Esophagus squamous epithelium (tissue), 5 donors: ENCODE measurements at places on chromosomes 6 and 20.

DNA sequence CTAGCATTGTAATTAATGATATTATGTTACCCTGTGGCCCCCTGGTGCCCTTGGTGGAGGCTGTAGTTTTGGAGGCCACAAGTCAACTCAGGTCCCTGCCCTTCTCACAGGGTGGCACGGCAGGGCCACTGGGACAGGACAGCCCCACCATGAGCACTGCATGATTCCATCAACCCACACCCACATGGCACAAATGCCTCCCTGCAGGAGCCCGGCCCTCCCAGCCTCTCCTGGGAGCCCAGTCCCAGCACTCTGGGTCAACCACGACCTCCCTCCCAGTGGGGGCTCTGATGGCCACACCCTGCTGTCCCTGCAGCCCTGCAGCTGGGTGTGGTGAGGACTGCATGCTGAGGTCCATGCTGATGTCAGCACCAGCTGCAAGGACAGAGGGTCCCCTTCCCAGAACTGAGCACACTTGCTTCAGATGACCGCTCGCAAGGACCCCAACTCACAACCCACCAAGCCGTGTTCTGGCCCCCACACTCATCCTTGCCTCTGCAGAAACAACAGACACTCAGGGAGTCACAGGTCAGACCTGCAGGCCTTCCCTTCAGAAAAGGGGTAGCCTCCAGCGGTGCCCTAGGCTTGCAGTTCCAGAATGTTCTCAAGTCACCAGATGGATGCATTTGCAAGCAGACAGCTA is 15.7 kb upstream of the CST7 start:
- no peak for DNase-seq

DNA sequence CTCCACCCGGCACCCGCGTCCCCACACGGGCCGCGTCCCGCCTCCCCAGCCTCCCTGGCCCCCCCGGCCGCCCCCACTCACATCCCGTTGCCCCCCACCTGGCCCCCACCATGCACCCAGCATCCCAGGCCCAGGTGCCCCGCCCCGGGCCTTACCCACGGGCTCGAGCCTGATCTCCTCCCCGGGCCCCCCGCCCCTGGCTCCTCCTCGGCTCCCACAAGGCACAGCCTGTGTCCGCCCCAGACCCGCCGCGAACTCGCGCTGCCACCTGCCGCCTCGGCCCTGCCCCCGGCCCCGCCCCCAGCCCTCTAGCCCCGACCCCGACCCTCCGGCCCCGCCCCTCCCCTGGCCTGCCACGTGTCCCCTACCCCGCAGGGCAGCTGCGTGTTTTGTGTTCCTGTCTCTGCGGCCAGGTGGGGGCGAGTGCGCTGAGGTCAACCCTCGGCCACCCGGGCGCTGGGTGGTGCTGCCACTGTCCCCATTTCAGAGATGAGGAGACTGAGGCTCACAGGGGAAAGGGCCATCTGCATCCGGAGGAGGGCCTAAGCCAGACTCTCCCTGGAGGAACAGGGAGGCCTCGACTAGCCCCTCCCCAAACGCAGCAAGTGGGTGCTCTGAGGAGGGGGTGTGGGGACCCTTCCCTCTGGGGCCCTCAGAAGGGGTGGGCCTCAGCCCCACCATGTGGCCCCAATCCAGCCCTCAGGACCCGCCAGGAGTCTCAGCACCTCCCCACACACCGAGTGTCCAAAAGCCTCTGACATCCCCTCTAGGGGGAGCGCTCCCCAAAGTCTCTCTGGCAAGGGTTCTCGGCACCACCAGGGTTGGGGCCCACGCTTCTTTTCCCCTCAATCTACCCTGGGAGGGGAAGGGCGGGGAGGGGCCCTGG is 99.8 kb downstream of the TAF4 start:
- DNase-seq: no peak

GRCh38 chr6:162651505-162651904 is 76.1 kb downstream of the PRKN start:
- no peak for DNase-seq

DNA sequence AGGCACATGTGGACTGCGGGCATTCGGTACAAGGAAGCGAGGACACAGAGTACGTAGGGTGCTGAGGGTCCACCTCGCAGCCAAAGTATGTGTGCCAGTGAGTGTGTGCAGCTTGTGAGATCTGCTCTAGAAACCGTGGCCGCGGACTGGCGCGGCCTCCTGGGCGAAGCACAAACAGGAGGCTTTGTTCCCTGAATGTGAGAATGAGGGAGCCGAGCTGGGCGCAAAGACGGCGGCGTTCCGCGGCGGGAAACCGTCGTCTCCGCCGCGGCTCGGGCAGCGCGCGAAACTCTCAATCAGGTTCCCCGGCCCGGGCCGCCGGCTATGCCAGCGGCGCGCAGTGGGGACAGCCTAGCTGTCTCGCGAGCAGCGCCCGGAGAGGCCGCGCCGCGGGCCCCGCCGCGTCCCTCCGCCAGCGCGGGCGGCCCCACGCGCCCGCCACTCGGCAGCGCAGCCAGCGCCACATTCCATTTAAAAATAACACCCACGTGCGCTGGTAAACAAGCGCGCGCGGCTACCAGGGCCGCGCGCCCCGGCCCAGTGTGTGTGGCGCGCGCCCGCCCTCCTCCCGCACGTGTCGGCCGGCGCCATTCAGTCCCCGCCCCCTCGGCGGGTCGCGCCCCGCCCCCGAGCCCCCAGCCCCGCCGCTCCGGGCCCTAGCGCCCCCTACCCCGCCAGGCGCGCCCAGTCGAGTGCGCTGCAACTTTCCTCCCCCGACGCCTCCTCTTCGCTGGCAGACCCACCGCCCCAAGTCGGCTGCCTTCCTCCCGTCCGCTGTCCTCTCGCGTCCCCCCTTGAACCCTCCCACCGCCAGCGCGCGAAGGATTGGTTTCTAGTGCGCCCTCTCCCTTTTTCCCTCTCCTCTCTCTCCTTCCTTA is 3.0 kb upstream of the FOXO3 start:
- DNase-seq: peak; percentile 48

GRCh38 chr6:22308939-22309338 is 12.1 kb upstream of the PRL start:
- DNase-seq: no peak

DNA sequence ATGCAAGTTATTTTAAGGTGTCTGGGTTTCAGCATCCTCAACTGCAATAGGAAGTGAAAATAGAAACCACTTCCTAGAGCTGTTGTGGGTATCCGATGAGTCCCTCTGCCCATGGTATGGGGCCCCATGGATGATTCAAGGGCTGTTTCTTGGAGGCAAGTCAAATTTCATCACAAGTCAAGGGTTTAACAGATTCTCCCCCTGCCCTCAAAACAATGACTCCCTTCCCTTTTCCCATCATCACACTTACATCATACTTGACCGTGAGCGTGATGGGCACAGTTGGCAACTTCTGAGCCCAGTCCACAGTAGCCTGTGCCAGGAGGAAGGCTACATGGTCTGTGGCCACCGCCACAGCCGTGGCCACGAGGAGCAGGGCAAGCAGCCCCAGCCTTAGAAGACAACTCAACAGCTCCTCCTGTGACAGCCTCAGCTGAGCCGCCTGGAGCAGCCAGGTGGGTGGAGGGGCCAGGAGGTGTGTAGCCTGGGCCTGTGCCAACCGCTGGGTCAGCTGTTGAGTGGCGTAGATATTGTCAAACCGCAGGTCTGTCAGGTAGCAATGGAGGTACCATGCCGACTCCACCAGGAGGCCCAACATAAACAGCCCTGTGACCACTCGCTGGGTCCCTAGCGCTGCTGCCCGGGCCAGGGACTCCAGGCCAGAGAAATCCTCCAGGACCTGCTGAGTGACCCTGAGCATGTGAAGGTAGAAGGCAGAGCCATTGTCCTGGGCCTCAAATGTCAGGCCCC is 5.2 kb downstream of the OCSTAMP start:
- DNase-seq: no peak

DNA sequence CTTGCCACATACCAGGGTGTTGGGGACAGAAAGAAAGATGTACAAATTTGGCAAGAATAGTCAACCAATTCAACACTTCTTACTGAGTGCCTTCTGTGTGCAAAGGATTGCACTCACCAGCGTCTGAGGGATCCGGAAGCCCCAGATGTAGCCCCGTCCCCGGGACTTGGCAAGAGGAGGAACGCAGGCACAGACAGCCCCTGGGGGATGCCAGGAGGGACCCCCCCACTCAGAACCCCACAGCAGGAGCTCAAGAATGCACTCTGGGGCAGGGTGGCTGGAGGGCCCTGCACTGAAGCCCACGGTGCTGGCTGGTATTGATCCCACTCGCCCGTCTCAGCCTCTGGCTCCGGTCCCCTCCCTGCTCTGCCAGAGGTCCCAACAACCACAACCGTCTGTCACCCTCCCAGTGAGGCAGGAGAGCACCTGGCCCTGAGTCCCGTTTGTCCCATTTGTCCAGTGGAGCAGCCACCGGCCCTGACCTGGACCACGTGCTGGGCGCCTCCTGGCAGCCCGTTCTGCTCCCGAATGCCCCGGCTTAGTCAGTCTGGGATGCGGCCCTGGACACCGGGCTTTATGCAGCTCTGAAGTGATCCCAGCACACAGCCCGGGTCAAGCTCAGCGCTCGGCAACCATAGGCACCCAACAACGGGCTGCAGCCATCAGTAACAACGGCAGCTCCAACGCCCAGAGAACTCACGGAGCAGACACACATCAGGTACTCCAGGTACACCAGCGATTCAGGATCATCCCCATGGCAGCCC is 128.7 kb downstream of the DLL1 start:
- DNase-seq: no peak

DNA sequence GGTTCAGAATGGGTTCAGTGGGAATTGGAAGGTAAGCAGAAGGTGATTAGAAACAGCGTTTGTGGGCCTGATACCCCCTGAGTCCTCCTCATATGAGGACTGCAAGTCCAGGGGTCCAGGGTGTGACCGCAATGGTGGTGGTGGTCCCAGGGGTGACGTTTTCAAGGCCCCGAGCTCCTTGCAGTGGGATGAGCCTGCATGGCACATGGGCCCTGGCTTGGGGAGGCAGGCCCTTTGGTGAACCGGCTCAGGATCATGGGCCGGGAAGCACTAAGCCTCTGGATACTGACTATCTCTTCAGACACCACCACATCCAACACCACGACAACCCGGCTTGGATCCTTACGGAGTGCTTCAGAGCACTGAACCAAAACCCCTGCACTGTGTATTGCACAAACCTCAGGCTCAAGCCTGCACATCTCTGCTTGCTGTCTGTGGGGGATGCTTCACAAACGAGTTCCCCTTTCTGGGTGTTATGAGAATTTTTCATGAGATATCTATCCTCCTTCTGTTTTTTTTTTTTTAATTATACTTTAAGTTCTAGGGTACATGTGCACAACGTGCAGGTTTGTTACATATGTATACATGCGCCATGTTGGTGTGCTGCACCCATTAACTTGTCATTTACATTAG is 67.9 kb downstream of the STK35 start:
- DNase-seq: no peak

DNA sequence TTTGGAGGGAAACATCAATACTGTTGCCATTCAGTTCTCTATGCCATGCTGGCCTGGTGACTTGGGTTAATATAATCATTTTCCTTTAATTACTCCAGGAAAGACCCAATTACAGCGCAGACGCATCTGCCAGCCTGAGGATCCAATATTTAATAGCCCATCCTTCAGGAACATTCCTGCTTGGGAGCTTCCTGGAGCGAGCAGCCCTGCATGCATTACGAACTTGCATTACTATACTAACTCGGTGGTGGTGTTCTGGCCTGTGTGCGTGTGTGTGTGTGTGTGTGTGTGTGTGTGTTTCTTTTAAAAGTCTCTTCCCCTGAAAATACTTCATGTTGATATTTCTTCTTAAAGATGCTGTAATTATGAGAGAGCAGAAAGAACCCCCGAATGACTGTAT is 26.5 kb downstream of the PMEPA1 start:
- no peak for DNase-seq

DNA sequence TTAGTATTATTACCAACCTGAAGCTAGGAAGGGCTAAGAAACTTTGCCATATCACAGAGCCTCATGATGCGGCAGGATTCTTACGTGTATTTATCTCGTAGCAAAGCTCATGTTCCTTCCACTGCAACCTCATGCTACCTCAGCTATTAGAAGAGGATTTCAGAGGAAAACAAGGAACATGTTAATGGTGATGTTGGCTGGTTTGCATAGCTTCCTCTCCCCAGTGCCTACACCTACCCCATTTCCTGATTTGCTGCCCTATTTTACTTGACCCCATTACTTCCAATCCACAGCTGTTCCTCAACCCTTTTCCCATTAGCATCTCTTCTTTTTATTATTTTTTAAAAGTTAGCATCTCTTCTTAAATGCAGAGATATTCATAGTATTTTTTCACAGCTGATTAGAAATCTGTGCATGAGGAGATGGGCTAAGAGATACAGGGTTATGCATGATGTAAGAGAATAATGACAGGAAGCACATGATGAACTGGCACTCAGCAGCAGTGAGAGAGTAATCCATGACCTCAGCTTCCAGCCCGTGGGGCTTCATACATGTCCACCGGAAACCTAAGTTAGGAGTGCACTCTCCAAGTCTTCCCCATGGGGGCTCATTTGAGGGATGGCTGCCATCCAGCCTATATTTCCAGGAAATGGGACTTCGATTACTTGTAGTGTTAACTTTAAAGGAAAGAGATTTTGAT is 106.1 kb upstream of the ASF1A start:
- DNase-seq: no peak

DNA sequence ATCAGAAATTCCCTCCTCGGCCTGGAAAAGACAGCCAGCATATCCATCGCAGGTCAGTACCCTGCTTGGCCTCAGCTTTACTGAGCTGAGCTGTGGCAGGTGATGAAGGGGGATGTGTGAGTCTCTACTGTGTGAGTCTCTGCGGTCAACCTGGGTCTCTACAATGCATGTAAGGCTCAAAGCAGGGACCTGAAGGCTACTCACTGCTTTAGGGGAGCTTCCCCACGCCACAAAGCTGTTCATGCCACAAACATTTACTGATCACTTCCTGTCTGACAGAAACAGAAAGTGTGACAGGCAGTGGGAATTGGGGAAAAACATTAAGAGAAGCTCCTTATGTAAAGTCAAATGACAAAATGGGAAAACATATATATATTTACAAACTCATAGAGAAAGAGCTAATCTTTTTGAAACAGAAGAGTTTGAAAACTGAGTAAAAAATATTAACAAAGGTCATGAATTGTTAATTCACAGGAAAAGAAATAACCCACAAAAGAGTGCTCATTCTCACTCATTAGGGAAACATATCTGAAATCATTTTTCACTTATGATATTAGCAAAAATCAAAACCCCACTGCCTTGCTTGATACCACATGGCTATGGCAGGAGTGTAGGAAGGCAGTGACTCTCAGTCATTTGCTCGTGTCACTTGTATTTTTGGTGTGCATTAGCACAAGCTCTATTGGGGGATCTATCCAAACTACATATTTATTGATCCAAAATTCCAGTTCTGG is 5.8 kb downstream of the BTN3A3 start:
- DNase-seq: no peak

DNA sequence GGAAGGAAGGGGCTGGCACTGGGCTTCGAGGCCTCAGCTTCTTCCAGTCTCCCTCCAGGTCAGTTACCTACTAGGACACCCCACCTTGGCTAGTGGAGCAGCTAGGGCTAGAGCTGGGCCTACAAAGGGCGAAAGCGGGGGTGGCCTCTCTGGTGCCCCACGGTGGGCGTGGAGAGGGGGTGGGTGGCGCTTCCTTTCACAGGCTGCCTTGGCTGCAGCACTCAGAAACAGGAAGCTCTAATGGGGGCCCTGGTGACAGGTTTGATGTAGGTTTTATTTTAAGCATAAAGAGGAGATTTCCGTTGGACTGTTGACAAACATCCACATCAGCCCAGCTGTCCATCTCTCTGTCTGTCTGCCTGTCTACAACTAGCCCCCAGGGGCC is 13.4 kb downstream of the FAM110A start:
- DNase-seq: no peak

GRCh38 chr6:39114388-39114703 is 640 bp downstream of the SAYSD1 start:
- no peak for DNase-seq

GRCh38 chr20:46013829-46014516 is 5.3 kb downstream of the MMP9 start:
- no peak for DNase-seq

GRCh38 chr6:76914737-76915136 is 548.6 kb downstream of the HTR1B start:
- no peak for DNase-seq
